Pancreas (tissue), 10 donors: ENCODE measurements at places on chromosomes 13 and 19. TPM values are rescaled to one million over a fixed set of nuclear protein-coding genes. Genes with fewer than 3 reads are reported as not detected.

Gene ZNF112
- total RNA-seq: 3.1 TPM

Gene ZNF415
- 1.9 TPM for total RNA-seq

DNA sequence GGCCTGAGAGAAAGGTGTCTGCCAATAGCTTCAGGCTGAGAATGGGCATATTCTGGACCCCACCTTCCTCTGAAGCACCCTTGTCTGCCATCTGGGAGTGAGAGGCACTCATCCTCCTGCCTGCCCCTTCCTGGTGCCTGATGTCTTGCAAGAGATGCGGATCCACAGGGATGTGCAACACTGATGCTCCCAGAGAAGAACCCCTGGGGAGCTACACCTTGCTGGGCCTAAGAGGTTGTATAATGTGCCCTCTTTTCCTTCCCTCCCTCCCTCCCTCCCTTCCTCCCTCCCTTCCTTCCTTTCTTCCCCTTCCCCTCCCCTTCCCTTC lies 34.6 kb downstream of the ADPRHL1 start:
- DNase-seq: no peak

- no peak for DNase-seq
Measured at GRCh38 chr13:45732916-45733315, 30.8 kb downstream of the CBY2 start.

GRCh38 chr19:55567708-55568328 lies 12.8 kb downstream of the ZNF579 start:
- DNase-seq: no peak
